ENCODE measurements at places on chromosomes 16 and 17.
A peak's percentile ranks its signal among the peaks of the same experiment; 100 is the strongest.

- DNase-seq, result no peak
Measured at GRCh38 chr16:28915181-28915580, 9.9 kb downstream of the RABEP2 start.

- no peak for DNase-seq
Measured at GRCh38 chr17:20266806-20267458, 200.4 kb downstream of the LGALS9B start.

DNA sequence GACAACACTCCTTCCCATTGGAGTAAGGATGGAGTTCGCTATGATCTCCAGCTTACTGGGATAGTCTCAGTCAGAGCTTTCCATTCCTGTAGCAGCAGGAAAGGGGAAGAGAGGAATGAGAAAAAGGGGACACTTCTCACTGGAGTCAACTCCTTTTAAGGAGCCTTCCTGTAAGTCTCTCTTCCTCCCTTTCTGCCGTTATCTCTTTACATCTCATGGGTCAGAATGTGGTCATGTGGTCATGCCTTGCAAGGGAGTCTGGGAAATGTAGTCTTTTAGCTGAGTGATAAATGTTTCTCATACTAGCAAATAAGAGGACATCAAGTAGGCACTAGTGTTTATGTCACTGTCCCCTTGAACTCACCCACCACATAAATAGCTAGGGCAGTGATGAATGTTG is 227.3 kb downstream of the HAPSTR1 start:
- no peak for DNase-seq

DNA sequence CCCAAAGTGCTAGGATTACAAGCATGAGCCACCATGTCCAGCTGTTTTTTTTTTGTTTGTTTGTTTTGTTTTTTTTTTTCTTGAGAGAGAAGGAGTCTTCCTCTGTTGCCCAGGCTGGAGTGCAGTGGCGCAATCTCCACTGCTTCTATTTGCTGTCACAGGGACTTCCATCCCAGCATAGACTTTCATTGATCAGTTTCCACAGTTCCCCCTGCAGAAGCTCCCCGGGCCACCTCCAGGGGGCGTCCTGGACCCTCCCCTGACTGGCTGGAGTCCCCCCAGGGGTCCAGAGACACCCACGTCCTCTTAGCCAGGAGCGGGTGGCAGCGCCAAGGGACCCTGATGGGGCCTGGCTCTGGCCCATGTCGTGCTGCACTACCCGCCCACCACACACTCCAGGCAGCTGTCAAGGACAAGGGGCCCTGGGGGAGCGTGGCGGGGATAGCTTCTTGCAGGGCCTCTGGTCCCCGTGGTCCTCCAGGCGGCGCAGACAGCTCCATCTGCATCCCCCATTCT is 3.1 kb upstream of the NPW start:
- DNase-seq, result no peak

DNA sequence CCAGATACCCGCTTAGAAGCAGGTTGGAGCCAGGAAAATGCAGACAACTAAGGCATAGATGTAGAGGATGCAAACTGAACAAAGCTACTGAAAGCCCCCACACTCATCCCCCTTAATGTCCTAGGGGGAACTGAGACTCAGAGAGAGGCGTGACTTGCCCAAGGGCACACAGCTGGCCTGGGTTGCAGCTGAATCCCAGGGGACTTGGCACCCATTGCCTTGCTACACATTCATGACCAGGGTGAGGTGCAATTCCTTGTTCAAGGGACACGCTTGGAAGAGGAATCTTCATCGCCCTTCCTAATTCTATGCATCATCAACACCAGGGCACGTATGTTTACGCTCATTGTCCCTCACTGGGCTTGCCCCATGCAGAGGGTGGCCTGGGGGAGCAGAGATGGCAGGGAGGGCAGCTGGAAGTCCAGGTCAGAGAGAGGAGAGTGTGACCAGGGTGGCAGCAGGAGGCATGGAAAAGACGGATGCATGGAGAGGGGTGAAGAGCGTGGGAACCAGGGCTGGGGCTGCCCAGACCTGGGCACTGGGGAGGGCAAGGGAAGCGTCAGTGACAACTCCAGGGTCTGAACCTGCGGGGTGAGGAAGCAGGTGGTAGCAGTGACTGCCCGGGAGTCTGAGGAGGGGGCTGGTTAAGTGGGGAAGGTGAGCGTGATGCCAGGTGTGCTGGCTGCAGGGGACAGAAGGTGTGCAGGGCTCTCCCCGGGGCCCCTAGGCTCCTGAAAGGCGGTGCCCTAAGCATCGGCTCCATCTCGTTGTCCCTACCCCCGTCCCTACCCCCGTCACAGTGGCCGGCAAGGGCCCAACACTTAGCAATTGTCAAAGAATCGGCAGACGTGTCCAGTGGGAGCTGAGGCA is 267.1 kb upstream of the TNRC6C start:
- DNase-seq, result no peak

GRCh38 chr16:49923411-49923810 is 67.5 kb upstream of the ZNF423 start:
- no peak for DNase-seq

DNA sequence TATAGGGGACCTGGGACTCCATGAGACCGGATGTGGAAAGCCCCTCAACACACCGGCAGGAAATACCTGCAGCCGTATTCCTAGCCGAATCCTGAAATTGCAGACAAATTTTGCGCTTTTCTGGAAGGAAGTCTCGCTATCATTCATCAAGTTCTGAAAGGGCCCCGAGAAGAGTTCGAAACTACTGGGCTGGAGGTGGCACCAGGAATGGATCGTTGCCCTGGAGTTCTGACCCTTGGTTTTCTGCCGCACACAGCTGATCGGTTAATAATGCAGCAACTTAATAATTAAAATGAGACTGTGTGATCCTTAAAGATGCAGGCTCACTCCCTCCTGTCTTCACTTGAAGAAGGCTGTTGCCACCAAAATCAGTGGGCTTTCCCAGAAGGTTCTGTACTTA is 55.7 kb upstream of the MRTFB start:
- no peak for DNase-seq

- no peak for DNase-seq
Measured at GRCh38 chr16:11135464-11135973, 120.5 kb downstream of the SOCS1 start.

- no peak for DNase-seq
Measured at GRCh38 chr16:10995565-10995964, 51.2 kb downstream of the CLEC16A start.

- no peak for DNase-seq
Measured at GRCh38 chr16:88718178-88718577, 11.9 kb downstream of the CTU2 start.

GRCh38 chr16:75695708-75696107 is 5.6 kb downstream of the DUXB start:
- DNase-seq, result no peak

GRCh38 chr16:30084096-30084815 is 7.5 kb downstream of the TBX6 start:
- DNase-seq, result no peak

GRCh38 chr17:19940722-19941464 is 36.7 kb downstream of the AKAP10 start:
- DNase-seq, result no peak

- DNase-seq, result no peak
Measured at GRCh38 chr16:79874391-79874790, 273.9 kb upstream of the MAF start.

DNA sequence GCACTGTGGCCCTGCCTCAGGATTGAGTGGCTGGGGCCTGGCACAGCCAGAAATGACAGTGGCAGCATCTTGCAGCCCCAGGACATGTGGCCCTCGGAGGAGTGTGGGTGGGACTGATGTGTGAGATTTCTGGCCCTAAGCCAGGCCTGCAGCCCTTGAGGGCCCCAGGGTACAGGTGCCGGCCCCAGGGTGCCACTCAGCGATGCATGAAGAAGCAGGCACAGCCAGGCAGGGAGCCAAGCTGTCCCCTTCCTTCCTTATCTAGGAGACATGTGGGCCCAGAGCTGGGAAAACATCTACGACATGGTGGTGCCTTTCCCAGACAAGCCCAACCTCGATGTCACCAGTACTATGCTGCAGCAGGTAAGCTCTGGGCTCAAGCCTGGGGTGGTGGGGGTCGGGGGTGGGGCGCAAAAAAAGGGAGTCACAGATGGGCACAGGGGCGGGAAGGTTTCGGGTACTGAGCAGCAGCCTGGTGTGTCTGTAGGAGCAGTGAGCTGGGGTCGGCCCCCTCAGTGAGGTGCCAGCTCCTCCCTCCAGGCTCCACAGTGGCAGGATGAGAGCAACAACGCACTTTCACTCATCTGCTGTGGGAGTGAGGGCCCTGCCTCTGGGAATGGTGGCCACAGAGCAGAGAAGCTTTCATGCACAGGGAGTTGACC is 4.1 kb downstream of the ACE start:
- no peak for DNase-seq

GRCh38 chr16:84349862-84350684 is 18.3 kb upstream of the ATP2C2 start:
- no peak for DNase-seq

DNA sequence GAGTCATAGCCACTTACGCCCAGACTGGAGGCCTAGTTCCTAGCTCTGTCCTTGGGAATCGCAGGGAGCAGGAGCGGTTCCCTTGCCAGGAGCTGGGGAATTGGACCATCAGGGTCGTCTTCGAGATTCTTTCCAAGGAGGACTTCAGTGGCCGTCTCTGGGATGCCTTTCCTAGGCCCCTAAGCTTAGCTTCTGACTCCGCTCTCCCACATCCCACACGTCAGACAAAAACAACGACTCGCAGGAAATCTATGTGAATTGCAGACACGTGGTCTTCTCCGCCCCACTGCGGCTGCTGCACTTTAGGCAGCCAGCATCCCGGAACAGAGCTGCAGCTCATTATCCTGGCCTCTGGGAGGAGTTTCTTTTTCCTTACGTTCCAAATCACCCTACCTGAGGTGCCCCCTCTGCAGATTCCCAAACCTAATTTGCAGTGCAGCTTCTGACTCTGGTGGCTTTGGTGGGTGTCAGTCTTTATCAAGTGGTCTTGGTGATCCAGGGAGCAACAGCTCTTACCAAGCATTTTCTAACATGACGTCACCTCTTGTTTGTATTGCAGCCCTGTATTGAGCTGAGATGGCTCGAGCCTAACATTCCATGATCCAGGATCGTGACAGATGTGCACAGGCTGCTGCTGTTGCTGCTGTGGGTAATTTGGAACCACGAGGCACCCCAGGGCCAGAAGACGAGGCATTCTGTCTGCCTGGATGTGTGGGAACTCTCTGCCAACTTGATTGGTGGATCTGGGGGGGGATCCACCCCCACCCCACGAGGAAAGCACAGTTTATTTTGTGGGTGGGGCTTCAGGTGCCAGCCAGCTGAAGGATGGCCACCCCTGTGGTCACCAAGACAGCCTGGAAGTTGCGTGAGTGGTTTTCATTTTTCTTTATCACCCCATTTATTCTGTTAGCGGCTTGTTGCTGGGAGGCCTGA is 1.1 kb downstream of the KATNB1 start:
- peak; percentile 30 for DNase-seq

DNA sequence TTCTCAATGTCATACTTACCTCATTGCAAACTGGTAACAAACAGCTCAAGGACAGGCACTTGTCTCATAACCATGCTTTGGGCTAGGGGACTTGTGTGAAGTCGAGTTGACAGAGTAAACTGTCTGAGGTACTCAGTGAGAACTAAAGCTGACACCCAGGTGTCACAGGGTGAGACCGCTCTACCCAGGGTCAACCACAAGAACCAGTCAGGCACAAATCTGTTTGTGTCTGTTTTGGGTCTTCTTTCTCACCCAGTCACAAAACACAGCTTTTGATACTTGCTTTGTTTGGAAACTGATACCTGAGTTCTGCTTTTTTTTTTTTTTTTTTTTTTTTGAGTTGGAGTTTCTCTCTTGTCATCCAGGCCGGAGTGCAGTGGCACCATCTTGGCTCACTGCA is 161.1 kb downstream of the STX8 start:
- no peak for DNase-seq

DNA sequence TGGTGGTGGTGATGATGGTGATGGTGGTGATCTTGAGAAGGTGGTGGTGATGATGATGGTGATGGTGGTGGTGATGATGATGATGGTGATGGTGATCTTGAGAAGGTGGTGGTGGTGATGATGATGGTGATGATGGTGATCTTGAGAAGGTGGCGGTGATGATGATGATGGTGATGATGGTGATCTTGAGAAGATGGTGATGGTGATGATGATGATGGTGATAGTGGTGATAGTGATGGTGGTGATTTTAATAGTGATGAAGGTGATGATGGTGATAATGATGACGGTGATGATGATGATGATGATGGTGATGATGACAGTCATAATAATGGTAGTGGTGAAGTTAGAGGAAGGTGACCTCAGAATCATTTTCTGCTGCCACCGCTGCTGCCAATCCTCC is 75.1 kb downstream of the MYH13 start:
- DNase-seq, result no peak

DNA sequence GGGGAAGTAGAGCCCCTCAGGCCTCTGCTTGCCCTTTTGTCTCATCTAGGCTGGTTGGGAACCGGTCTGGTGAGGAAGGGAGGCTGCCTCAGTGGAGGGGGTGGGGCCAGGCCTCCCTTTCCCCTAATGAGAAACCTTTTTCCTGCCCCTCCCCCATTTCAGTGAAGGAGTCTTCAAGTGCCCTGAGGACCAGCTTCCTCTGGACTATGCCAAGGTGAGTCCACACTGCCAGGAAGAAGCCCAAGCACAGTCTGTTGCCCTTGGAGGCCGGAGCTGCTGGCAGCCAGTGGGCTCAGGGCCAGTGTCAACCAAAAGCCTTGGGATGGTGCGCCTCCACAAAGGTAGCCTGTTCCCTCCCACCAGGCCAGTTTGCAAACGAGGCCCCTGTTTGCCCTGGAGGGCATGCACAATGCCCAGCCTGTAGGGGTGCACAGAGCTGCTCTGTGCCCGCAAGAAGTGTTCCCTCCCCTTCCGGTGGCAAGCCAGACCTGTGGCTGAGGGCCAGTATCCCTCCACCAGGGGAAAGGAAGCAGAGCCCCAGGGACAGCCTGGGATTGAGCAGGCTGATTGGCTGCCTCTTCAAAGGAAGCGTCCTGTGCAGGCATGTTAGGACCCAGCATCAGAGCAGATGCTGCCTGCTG is 3.4 kb downstream of the TRAF4 start:
- DNase-seq, result peak; percentile 62

DNA sequence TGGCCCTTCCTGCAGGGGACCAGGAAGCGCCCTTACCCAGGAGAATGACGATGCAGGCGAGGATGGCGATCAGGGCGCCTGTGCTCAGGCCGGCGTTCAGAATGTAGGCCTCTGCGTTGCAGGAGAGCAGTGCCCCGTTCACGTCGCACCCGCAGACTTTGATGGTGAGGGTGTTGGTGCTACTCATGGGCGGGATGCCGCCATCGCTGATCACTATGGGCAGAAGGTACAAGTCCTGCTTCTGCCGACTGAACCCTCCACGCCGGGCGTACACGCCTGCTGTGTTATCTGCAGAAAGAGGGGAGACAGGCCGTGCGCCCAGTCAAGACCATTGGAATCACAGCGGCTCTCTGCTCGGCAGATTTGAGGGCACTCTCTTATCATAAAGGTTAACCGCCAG is 171.1 kb downstream of the CDH11 start:
- no peak for DNase-seq

DNA sequence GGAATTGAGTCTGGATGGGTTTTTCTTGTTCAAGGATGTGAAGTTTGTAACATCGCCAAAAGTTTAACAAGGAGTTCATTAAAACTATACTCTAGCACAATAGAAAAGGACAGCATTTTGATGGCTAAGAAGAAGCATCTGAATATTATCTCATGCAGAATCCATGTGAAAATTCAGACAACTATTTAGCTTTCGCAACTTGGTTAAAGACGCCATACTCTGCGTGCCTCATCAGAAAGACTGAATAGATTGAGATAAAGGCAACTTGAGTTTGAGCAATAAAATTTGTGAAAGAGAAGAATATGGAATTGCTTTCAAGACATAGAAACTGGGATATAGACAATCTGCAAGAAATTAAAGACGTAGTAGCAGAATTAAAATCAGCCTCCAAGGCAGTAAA is 151.1 kb upstream of the MYOCD start:
- no peak for DNase-seq

All from midbrain (tissue), 1 donor.